NCI-H1694 (cell line): ENCODE measurements at places on chromosomes 2 and 18.

DNA sequence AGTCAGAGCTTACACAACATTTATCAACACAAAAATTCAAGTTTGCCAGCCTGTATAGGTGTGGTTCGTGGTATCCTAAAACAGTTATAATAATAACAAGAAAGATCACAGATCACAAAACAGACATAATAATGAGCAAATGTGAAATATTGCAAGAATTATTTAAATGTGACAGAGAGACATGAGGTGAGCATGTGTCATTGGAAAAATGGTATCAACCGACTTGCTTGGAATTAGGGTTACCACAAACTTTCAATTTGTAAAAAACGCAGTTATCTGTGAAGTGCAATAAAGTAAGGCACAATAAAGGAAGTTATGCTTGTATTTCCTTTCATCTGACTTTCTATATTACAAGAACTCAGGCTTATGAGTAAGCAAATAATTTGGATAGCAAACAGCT is 116.8 kb downstream of the IKZF2 start:
- no peak for DNase-seq

DNA sequence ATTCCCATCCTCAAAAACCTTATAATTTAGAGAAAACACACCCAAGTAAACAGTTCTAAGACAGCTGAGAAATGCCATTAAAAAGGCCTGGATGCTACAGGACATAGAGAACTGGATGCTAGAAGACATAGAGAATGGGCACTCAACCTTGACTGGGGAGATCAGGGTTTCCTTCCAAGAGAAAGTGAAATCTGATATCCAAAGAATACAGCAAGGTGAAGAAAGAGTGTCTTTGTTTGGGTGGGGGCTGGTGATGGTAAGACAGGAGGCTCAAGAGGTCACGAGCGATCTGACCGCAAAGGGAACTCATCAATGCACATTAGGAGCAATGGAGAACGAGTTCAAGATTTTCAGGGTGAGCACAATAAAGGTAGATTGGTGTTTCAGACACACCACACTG is 31.6 kb downstream of the EPB41L3 start:
- DNase-seq = no peak

DNA sequence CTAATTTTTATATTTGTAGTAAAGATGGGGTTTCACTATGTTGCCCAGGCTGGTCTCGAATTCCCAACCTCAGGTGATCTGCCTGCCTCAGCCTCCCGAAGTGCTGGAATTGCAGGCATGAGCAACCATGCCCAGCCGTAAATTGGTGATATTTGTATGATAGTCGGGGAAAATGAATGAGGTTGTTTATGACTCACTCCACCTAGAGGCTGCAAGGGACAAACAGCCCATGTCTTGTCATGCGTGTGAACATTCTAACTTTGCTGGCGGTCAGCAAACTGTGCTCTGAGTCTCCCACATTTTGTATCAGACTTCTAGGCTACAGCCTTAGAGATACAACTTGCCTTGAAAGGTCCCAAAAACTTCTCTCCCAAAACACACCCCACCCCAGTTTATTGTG is 133.5 kb upstream of the DTNA start:
- no peak for DNase-seq

DNA sequence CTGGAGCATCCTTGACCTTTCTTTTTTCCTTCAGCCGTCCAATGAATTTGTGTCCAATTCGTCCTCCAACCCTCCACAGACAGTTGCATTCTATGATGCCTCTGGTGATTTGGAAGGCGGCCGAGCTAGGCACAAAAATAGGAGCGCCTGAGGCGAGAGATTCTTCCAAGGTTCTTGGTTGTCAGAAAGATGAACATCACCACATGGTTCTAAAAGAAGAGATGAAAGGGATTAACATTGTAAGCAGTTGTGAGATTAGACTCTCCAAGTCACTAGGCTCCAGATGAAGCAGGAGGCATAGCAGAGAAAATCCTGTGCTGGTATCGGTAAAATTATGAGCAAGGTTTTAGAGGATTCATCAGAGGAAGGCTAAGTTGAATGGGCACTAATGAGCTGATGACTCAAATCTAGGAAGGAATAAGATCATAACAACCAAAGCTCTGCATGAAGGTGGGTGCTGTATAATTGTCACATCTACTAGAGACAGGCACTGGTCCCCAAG is 75.4 kb upstream of the MAP4K3 start:
- no peak for DNase-seq

- DNase-seq = no peak
Measured at GRCh38 chr2:126828491-126828890, 70.2 kb upstream of the TEX51 start.
